H1 (cell line): ENCODE measurements at places on chromosomes 1 and 21. TPM values are rescaled to one million over a fixed set of nuclear protein-coding genes. Genes with fewer than 3 reads are reported as not detected.

DNA sequence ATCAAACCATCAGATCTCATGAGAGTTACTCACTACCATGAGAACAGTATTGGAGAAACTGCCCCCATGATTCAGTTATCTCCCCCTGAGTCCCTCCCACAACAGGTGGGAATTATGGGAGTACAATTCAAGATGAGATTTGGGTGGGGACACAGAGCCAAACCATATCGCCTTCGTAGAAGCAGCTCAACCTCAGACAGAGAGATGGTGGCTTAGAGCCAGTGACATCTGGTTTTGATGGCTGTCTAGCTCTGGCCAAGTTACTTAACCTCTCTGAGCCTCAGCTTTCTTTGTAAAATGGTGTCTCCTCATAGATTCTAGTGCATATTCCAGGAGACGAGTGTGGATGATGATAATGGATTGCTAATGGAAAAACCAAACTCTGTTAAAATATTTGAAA, 27.2 kb downstream of the MX1 start:
- no peak overlapping the region for H3K27ac ChIP-seq
- H3K4me1 ChIP-seq = no peaks in the 10 kb centered on the region; the same call in 1 of the 2 replicates
- H3K27me3 ChIP-seq = no peaks in the 10 kb centered on the region
- no peaks in the 10 kb centered on the region for H3K36me3 ChIP-seq

GRCh38 chr1:62295921-62296491, 23.2 kb downstream of the KANK4 start:
- no peaks in the 10 kb centered on the region for H3K36me3 ChIP-seq
- DNase-seq = no peak
- H3K27me3 ChIP-seq = no peaks in the 10 kb centered on the region; the same call in 1 of the 2 replicates
- H3K4me1 ChIP-seq = peaks cover 4% of the 10 kb centered on the region
- no peak overlapping the region for H3K4me3 ChIP-seq
- no peak overlapping the region for H3K27ac ChIP-seq

- peaks cover 2% of the 10 kb centered on the region; the same call in 1 of the 2 replicates for H3K4me1 ChIP-seq
- H3K36me3 ChIP-seq = no peaks in the 10 kb centered on the region
- H3K27ac ChIP-seq = no peak overlapping the region
- no peak for DNase-seq
These were observed 15.3 kb downstream of the NAV1 start for GRCh38 chr1:201554190-201554600.

GRCh38 chr1:30612536-30613065, 110.8 kb downstream of the MATN1 start:
- no peaks in the 10 kb centered on the region for H3K4me1 ChIP-seq
- no peak for DNase-seq
- H3K36me3 ChIP-seq = no peaks in the 10 kb centered on the region
- H3K4me3 ChIP-seq = no peak overlapping the region
- H3K27ac ChIP-seq = no peak overlapping the region

DNA sequence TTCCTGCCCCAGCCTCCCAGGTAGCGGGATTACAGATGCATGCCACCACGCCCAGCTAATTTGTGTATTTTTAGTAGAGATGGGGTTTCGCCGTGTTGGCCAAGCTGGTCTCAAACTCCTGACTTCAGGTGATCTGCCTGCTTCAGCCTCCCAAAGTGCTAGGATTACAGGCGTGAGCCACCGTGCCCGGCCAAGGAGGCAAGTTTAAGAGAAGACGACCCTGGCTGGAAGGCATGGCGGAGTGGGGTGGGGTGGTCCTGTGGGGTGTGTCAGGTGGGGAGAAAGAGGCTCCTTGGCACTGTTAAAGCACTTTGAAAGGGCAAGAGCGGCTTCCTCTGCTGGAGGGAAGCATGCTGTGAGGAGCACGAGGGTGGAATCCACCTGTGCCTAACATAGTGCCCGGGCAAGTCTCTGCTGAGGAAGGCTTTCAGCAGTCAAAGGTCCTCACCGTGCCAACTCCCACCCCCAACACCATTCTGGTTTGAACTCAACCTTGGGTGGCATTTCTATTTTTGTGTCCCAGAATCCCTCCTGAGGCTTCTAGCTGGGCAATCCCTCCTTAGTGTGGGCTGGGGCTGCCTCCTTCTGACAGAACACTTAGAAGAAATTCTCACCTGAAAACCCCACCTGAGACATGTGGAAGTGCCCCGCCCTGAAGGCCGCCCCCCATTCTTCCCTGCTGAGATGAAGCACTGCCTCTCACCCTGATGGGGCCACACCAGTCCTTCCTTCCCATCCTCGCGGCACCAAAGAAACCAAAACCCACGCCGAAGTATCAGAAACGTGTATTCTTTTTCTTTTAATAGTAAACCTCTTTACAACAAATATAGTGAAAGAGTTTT, 37.4 kb downstream of the MEF2D start:
- no peak overlapping the region for H3K27ac ChIP-seq
- H3K27me3 ChIP-seq = no peaks in the 10 kb centered on the region
- no peaks in the 10 kb centered on the region for H3K4me1 ChIP-seq
- no peak overlapping the region for H3K4me3 ChIP-seq

SHISA4 gene
- 7.8 and 9.0 TPM in 2 replicates for total RNA-seq

KRTAP10-5 gene
- not detected in 2 replicates for total RNA-seq
